ENCODE measurements at places on chromosomes 16 and 17. TPM values are rescaled to one million over a fixed set of nuclear protein-coding genes. Genes with fewer than 3 reads are reported as not detected.

KRT9 gene
- not detected for total RNA-seq

MYH2 gene
- not detected for total RNA-seq

SOST gene
- not detected for total RNA-seq

DNA sequence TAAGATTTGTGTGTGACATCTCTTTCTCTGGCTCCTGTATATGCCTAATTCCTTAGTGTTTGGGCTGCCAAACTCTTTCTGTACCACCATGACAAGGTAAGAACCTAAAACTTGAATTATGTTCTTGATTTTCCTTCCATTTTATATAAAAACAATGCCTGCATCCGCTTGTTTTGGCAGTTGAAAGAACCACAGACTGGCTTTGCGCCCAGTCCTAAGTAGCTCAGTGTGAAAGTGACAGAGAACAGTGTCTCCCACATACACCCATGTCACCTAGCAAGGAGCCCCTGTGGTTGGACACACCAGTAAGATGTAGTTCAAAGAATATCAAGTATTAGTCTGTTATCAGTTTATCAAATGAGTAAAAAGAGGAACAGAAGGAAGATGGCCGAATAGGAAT lies 40.7 kb upstream of the SLC6A2 start:
- no peak for DNase-seq

DNA sequence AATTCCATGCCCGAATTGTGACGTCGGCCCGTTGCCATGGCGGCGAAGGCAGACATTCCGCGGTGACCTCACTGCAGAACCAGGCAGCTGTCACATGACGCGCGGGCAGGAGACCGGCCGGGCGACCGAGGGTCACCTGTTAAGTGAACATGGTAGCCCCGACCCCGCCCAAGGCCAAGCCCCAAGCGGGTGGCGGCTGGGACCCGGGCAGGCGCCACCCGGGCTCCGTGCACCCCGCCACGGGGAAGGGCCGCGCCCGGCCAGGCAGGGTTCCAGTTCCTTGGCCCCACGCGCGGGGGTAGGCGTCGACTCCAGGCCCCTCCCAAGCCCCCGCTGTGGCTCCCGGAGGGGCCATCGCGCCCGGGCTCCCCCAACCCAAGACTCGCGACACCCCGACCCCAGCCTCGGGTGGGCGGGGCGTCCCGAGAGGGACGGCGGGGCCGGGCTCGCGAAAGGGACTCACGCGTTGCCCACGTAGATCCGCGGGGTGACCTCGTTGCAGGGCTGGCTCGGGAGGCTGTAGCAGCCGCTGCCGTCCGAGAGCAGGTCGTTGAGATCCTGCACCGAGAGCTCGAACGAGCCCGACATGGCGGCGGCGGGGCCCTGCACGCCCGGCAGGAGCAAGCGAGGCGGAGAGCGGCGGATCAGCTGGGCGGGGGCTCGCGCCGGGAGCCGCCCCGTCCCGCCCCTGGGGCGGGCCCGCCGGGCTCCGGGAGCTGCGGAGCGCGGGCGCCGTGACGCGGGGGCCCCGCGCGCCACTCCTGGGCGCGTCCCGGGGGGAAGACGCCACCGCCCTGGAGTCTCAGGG lies at the start of gene DUSP3:
Gene DUSP3, minus strand, starts transcription at position 641 of the 808 bp plus-strand sequence. Its CDS starts 53 bp downstream, at position 588.
- peak; percentile 79 for DNase-seq

DNA sequence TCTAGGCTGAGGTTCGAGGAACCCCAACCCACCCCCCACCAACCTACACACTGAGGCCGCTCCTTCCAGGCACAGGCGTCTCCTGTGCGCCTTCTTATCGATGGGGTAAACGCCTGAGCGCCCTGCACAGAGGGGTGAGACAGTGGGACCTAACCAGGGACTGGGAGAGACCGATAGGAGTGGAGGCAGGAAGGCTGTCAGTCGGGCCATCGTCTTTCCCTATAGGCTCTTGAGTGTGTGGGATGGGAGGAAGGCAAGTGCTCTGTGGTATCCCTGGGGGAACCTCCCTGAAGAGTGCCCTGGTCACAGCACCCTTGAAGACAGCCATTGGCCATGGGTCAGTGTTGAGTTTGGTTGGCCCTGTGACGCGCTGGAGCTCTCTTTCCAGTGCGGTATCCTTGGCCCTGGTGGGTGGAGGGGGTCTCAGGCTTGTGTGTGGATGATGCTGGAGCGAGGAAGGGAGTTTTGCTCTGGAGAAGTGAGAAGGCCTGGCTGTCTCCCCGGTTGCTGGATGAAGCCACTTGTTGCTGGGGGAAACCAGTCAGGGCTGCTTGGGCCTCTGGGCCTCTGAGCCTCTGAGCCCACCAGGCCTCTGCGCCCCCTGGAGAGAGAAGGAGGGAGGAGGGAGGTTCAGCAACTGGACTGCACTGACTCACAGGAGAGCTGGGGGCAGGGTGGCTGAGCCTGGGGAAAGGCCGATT lies 1.7 kb downstream of the GPRC5C start:
- no peak for DNase-seq

GRCh38 chr17:58247511-58248363 lies 9.4 kb downstream of the LPO start:
- no peak for DNase-seq

DNA sequence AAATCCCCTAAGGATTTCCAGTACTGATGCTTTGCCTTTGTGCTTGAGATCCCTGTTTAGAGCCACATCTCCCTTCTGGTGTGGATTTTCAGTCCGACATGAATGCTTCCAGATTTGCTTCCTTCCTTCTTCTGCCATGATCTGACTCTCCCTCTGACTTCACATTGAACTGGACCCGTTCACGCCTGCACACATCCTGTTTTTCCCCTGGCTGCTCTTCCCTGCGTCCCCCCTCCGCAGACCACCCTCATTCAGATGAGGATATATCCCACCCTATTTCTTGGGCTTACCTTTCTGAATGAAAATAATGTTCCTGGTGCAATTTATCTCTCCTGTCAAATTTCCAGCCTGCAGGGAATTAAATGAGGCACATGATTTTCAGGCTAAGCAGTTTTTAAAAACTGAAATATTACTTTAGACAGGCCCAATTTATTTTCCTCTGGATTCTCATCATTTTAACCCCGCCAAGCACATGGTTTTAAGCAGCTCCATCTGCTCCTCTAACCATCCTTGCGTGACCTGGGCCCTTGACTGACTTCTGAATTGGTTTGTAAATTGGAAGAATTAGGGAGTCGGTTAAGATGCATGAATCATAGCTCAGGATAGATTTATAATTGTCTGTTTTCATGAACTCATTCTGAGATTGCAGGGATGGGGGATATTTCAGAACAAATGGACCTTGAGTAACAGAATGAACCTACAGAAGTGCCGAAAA lies 59.2 kb downstream of the BMERB1 start:
- DNase-seq: no peak

DNA sequence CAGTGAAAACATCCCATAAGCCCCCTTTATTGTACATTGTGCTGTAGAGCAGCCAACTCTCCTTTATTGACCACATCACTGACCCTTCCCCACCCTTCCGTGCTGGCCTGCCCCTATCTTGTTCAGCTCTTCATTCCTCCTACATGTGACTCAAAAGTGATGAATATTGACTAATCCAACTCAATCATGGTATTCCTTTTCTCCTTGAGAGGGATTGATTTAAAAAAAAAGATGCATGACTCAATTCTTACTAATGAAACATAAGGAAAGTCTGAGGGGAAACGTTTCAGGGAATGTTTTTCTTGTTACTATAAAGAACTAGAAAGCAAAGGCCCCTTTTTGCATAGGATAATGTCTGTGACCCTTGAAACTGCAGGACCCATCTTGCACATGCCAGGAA lies 125.2 kb upstream of the SOX9 start:
- no peak for DNase-seq

Measured in activated B cell treated with CpG ODN at 0.5 μM for 24 hours (primary cell).